ENCODE measurements at places on chromosomes 2 and 18.

GRCh38 chr2:36918307-36918706 lies 48.0 kb downstream of the STRN start:
- no peak for DNase-seq

DNA sequence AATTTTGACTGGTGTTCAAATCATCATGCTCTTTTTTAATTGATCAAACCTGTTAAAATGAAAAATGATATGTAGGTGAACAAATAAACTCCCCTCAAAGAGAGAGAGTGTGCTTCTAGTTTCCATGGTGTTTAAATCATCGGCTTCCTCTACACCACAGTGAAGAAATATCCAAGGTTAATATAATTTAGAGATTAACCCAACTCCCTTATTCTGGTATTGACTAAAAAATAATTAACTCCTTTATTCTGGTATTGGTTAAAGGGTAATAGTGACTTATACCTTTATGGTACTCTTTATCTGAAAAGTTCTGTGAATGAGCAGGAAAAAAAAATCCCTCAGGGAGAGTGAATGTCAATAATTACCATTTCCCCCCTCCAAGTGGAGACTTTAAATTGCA lies 93.1 kb downstream of the SPATS2L start:
- DNase-seq: no peak

DNA sequence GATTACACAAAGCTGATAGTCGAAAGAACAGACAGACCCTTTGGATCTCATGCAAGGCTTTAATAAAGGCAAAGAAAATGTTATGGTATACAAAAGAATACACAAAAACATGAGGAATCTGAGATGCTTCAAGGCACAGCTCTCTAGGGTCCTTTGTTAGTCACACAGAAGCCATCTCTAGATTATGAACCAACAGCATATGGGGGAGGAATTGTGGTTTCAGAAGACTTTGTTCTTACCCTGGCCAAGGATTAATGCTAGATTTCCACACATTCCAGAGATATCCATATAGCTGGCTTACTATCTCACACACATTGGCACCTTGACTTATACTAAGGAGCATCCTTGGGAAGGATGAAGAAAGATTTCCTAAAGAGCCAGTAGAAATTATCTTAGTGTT lies 206.1 kb downstream of the GULP1 start:
- DNase-seq: no peak

GRCh38 chr2:10079266-10079869 lies 843 bp downstream of the CYS1 start:
- DNase-seq: peak; percentile 28

- no peak for DNase-seq
Measured at GRCh38 chr18:50797142-50797541, 22.7 kb downstream of the MRO start.

DNA sequence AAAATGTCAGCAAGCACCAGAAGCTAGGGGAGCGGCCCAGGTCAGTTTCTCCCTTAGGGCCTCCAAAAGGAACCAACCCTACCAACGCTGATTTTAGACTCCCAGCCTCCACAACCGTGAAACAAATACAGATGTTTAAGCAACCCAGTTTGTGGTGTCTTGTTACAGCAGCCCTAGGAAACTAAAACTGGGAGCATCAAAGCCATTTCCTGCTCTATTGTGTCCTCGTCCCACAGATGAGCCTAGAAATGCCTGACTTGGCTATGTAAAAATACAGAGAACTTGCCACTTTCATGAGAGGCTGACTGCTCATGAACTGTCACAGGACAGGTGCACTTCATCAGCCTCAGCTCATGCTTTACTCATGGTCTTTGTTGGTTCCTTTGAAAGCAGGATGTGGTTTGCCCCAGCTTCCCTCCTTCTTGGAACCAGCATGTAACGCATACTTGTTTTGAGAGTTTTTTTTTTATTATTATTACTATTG lies 97.6 kb upstream of the SLC39A10 start:
- no peak for DNase-seq

GRCh38 chr2:156459720-156460119 lies 23.5 kb downstream of the GPD2 start:
- no peak for DNase-seq
